Immature natural killer cell (primary cell): ENCODE measurements at places on chromosomes 2 and 18. TPM values are rescaled to one million over a fixed set of nuclear protein-coding genes. Genes with fewer than 3 reads are reported as not detected.

The KRCC1 gene
- 36.6 TPM for polyA plus RNA-seq

The FAM228A gene
- polyA plus RNA-seq = 0.41 TPM

The IL1F10 gene
- polyA plus RNA-seq = not detected

The HES6 gene
- polyA plus RNA-seq = 27.3 TPM

The IL36A gene
- not detected for polyA plus RNA-seq

The MOCOS gene
- not detected for polyA plus RNA-seq

The GALNT13 gene
- not detected for polyA plus RNA-seq

The RBM44 gene
- 0.08 TPM for polyA plus RNA-seq

The LDAH gene
- polyA plus RNA-seq = 11.0 TPM

The GRHL1 gene
- 1.9 TPM for polyA plus RNA-seq

GRCh38 chr2:205989271-205990071 is 96.5 kb downstream of the INO80D start:
- peaks cover 7% of the 10 kb centered on the region for H3K27me3 ChIP-seq
- H3K36me3 ChIP-seq = peaks cover 13% of the 10 kb centered on the region
- peaks cover 1% of the 10 kb centered on the region for H3K4me1 ChIP-seq
- no peak for DNase-seq
- H3K27ac ChIP-seq = peak overlapping the region; percentile 15
- no peak overlapping the region for H3K4me3 ChIP-seq

GRCh38 chr2:96118698-96119388 is 2.5 kb upstream of the ADRA2B start:
- no peak overlapping the region for H3K27ac ChIP-seq
- H3K4me1 ChIP-seq = peaks cover 7% of the 10 kb centered on the region
- H3K27me3 ChIP-seq = peaks cover 13% of the 10 kb centered on the region

- no peak for DNase-seq
- H3K27me3 ChIP-seq = no peaks in the 10 kb centered on the region
- H3K4me1 ChIP-seq = no peaks in the 10 kb centered on the region
- peaks cover 17% of the 10 kb centered on the region for H3K36me3 ChIP-seq
- no peak overlapping the region for H3K27ac ChIP-seq
- no peak overlapping the region for H3K4me3 ChIP-seq
Observed at GRCh38 chr2:202736826-202737225, 102.1 kb downstream of the FAM117B start.

GRCh38 chr2:180571559-180571958 is 408.8 kb upstream of the UBE2E3 start:
- no peak overlapping the region for H3K27ac ChIP-seq
- no peaks in the 10 kb centered on the region for H3K4me1 ChIP-seq
- H3K4me3 ChIP-seq = no peak overlapping the region
- no peak for DNase-seq

DNA sequence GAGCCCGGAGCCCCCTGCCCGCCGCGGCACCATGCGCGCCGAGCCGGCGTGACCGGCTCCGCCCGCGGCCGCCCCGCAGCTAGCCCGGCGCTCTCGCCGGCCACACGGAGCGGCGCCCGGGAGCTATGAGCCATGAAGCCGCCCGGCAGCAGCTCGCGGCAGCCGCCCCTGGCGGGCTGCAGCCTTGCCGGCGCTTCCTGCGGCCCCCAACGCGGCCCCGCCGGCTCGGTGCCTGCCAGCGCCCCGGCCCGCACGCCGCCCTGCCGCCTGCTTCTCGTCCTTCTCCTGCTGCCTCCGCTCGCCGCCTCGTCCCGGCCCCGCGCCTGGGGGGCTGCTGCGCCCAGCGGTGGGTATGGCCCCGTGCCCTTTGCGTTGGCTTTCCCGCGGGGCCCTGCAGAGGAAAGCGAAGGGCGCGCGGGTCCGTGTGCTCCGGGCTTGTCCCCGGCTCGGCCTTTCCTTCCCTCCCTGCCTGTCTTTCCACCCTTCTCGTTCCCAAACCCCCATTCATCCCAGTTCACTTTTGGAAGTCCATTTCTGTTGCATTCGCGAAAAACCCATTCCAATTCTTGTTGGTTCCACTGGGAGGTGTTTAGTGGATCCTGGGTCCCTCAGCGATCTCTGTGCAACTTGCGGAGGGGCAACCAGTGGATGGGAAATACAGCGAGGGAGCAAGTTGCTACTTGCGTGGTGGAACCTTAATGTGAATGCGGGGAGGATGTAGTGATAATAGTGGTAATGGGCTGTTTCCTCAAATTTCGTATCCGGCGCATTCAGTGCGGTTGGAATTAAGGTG is 599 bp downstream of the ADAM23 start:
- H3K27me3 ChIP-seq = peaks cover 8% of the 10 kb centered on the region
- H3K4me1 ChIP-seq = peaks cover 10% of the 10 kb centered on the region
- DNase-seq = no peak
- peak overlapping the region; percentile 76 for H3K4me3 ChIP-seq

DNA sequence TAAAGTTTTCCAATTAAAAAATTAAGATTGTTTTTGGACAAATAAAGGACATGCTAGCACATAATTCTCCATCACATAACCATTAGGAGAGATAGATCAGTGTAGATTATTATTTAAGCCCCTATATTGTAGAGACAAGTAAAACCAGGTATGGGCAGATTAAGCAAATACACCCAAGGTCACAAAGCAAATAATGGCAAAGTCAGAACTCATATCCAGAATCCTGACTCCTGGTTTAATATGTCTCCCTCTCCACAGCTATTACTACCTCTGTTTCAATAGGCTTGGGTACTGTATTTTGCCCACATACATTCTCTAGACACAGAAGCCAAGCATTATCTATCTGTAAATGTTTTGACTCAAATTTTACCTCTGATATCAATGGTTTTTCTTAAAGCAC is 282.3 kb downstream of the EPHA4 start:
- no peak for DNase-seq
- no peak overlapping the region for H3K27ac ChIP-seq
- H3K27me3 ChIP-seq = peaks cover 1% of the 10 kb centered on the region
- no peak overlapping the region for H3K4me3 ChIP-seq
- no peaks in the 10 kb centered on the region for H3K4me1 ChIP-seq
- H3K36me3 ChIP-seq = no peaks in the 10 kb centered on the region

DNA sequence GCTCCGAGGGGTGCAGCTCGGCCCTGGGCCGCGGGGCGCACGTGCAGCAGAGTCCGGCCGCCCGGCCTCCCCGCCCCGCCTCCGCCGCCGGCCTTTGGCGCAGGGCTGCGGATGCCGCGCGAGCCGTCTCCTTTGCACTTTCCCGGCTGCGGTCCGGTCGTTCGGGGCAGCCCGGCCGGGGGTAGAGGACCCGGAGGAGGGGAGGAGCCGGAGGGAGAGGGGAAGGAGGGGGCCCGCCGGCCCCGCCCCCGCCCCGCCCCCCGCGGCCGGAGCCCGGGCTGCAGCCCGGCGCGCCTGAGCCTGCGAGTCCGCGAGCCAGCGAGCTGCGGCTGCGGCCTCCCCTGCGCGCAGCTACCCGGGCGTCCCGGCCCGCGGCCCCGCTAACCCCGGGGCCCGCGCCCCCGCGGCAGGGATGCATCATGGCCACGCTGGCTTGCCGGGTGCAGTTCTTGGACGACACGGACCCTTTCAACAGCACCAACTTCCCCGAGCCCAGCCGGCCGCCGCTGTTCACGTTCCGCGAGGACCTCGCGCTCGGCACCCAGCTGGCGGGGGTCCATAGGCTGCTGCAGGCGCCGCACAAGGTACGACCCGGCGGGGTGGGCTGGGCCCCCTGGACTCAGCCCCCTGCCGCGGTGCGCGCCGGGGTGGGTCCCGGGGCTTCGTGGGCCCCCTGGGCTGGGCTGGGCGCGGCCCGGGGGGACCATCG is at the start of gene FHOD3:
Gene FHOD3, plus strand, starts transcription at position 297 of the 709 bp plus-strand sequence. Its CDS starts 123 bp downstream, at position 420.
- peaks cover 2% of the 10 kb centered on the region for H3K4me1 ChIP-seq
- peaks cover 7% of the 10 kb centered on the region for H3K27me3 ChIP-seq
- no peak for DNase-seq
- peak within 1 kb of the TSS; percentile 25 for H3K4me3 ChIP-seq

- H3K27me3 ChIP-seq = peaks cover 22% of the 10 kb centered on the region
- no peak overlapping the region for H3K4me3 ChIP-seq
- peaks cover 14% of the 10 kb centered on the region for H3K4me1 ChIP-seq
- DNase-seq = no peak
Observed at GRCh38 chr2:26671691-26672090, 20.8 kb upstream of the KCNK3 start.

DNA sequence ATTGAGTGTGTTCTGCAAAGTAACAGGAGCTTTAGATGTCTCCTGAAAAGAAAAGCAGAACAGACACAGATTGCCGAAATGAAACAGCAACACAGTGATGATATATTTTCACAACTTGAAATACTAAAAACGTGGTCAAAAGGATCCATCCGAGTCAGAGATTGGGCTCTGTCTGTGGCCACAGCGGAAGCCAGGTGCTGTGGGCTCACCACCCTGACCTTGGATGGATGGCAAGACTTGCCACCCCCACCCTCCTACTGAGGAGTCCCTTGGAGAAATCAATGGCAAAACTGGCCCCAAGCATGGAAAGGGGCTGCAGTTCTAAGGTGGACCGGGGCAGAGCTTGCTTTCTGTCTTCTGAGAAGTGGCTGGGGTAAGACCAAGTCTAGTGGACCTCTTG is 31.4 kb upstream of the ACKR3 start:
- peaks cover 85% of the 10 kb centered on the region for H3K4me1 ChIP-seq
- peak overlapping the region; percentile 93 for H3K27ac ChIP-seq
- H3K4me3 ChIP-seq = peak overlapping the region; percentile 99
- H3K27me3 ChIP-seq = no peaks in the 10 kb centered on the region
- peak; percentile 28 for DNase-seq

DNA sequence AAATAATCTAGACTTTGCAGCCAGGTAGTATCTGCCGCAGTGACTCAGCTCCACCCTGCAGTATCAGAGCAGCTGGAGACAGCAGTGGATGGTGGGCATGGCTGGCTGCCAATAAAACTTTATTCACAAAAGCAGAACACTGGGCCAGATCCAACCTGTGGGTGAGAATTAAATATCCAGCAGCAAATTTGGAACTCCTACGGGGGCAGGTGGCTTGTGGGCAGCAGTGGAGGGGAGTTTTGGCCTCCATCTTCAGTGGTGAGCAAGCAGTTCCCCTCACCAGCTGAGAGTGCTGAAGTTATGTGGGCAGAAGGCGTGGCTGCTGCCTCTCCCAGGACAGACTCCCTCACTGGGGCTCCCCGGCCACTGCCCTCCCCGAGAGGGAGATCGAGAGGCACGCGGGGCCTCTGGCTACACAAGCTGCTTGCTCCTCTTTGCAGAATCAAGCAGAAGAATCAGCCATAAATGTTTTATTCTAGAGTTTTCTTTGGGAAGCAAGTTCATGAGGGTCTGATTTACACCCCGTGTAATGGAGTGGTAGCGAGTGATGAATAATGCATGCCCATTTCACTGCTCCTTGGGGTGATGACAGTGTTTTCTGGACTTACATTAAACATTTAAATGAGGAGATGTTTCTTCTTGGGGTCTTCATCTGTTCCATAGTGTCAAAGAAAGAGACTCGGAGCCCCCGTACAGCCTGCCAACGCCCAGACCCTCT is 204.3 kb downstream of the SEPTIN10 start:
- no peaks in the 10 kb centered on the region for H3K4me1 ChIP-seq
- no peaks in the 10 kb centered on the region for H3K27me3 ChIP-seq
- H3K36me3 ChIP-seq = no peaks in the 10 kb centered on the region
- no peak for DNase-seq
- H3K27ac ChIP-seq = no peak overlapping the region

- H3K4me1 ChIP-seq = no peaks in the 10 kb centered on the region
- no peak overlapping the region for H3K4me3 ChIP-seq
- H3K27me3 ChIP-seq = no peaks in the 10 kb centered on the region
- no peaks in the 10 kb centered on the region for H3K36me3 ChIP-seq
Observed at GRCh38 chr2:229974266-229974665, 52.0 kb downstream of the FBXO36 start.

DNA sequence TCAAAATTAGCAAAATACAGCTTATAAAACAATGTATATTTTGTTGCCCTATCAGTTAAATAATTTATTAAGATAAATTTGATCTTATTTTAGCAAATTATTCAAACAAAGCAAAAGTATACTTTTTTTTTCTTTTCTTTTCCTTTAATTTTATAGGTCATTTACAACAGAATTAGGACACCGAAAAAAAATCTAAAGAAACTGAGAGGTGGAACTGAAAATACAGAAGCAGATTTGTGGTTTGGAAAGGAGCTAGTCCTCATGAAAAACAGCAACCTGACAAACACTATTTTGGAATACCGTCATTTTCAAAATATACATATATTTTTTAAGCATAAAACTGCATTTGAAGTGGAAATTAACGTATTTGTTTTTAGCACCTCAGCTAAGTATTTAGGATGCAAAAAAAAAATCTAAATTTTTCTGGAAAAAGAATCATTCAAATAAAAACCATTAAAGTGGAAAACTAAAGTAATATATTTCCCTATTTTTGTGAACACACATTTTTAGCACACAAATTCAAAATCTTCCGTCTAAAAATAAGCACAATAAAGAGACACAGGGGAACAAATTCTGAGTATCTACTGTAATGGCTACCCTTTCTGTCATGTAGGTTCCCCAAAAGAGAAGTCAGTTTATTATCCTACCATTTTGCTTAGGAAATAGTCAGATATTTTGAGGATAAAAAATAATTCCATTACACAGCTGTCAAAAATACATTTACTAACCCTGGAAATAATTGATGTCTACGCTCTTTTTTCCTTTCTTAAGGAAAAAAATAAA is 2.7 kb downstream of the CCDC88A start:
- H3K36me3 ChIP-seq = no peaks in the 10 kb centered on the region
- no peak overlapping the region for H3K4me3 ChIP-seq
- H3K27me3 ChIP-seq = peaks cover 13% of the 10 kb centered on the region
- no peak for DNase-seq

GRCh38 chr2:25444608-25445270 is 103.0 kb upstream of the DNMT3A start:
- no peaks in the 10 kb centered on the region for H3K4me1 ChIP-seq
- peaks cover 2% of the 10 kb centered on the region for H3K27me3 ChIP-seq
- no peak for DNase-seq
- H3K4me3 ChIP-seq = no peak overlapping the region
- H3K36me3 ChIP-seq = peaks cover 20% of the 10 kb centered on the region
- no peak overlapping the region for H3K27ac ChIP-seq

DNA sequence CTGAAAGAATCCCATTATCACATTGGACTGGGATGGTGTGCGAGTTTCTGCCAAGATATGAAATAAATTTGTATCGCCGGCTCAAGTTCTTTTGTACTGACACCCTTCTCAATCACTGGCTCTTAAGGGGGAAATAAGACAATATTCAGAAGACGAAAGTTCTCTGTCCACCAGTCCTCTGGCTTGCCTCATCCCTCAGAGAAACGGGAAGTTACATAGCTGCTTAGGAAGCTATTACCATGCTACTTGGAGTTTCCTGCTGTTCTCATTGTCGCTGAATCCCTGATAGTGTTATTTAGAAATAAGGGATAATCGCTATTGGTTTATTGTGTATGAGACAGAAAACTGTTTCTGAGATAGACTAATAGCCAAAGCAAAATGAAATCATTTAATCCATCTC is 205.0 kb upstream of the ZNF521 start:
- H3K4me1 ChIP-seq = no peaks in the 10 kb centered on the region
- no peak overlapping the region for H3K27ac ChIP-seq
- peaks cover 4% of the 10 kb centered on the region for H3K36me3 ChIP-seq
- no peaks in the 10 kb centered on the region for H3K27me3 ChIP-seq

- no peak overlapping the region for H3K27ac ChIP-seq
- H3K4me3 ChIP-seq = no peak overlapping the region
- peaks cover 26% of the 10 kb centered on the region for H3K4me1 ChIP-seq
- peaks cover 2% of the 10 kb centered on the region for H3K27me3 ChIP-seq
Observed at GRCh38 chr2:230671117-230671516, 41.5 kb upstream of the CAB39 start.

GRCh38 chr2:205235434-205235833 is 446.9 kb upstream of the NRP2 start:
- no peaks in the 10 kb centered on the region for H3K4me1 ChIP-seq
- H3K27ac ChIP-seq = no peak overlapping the region
- H3K27me3 ChIP-seq = no peaks in the 10 kb centered on the region
- DNase-seq = no peak
- H3K36me3 ChIP-seq = no peaks in the 10 kb centered on the region

GRCh38 chr2:187168720-187169713 is 279.0 kb downstream of the CALCRL start:
- no peak for DNase-seq
- H3K4me1 ChIP-seq = no peaks in the 10 kb centered on the region
- no peak overlapping the region for H3K4me3 ChIP-seq
- H3K36me3 ChIP-seq = no peaks in the 10 kb centered on the region
